OCI-M1 (cell line): ENCODE measurements at places on chromosomes 2 and 18.

DNA sequence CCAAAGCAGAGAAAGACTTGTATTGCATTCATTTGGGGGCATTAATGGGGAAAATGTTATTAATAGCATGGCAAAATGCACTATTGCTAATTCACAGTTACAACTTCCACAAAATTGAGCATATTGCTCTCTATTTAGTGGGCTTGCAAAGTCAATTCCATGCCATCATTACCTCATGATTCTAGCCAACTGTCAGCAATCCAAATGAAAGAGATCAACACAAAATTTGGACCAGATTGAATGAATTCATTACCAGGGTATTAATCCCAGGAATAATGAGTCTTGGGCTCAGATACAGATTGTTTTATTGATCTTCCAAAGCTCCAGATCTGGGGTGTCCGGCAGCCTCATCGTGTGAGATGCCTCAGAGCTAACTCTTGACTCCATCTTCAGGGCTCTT is 38.3 kb downstream of the NXPH2 start:
- no peak for DNase-seq

- DNase-seq = no peak
Measured at GRCh38 chr2:28643911-28644334, 107.7 kb upstream of the PPP1CB start.

- DNase-seq = no peak
Measured at GRCh38 chr2:197985029-197985638, 180.7 kb downstream of the PLCL1 start.

GRCh38 chr2:38446906-38447561 is 70.0 kb upstream of the ATL2 start:
- DNase-seq = peak; percentile 30

DNA sequence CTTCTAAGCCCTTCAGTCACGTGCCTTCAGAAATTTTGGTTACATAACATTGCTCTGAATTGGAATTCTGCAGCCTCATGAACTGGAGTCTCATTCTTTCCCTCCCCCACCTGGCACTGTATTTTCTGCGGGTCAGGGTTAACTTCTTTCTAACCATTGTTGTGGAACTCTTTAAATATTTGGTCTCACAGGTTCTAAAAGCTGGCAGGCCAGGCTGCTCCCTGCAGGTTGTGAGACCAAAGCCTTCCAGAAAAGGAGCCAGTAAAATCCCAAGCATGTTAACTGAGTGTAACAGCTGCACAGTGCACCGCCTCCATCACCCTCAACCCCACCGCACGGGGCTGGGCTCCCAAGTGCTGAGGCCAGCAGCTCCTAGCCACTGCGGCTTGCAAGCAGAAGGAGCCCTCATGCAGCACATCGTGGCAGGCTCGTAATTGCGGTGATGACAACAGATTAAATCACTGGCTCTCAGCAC is 174.1 kb upstream of the ALPP start:
- DNase-seq = no peak

- DNase-seq = no peak
Measured at GRCh38 chr2:78068808-78069207, 546.6 kb upstream of the LRRTM4 start.

GRCh38 chr2:147255812-147256211 is 589.0 kb upstream of the ACVR2A start:
- DNase-seq = no peak

DNA sequence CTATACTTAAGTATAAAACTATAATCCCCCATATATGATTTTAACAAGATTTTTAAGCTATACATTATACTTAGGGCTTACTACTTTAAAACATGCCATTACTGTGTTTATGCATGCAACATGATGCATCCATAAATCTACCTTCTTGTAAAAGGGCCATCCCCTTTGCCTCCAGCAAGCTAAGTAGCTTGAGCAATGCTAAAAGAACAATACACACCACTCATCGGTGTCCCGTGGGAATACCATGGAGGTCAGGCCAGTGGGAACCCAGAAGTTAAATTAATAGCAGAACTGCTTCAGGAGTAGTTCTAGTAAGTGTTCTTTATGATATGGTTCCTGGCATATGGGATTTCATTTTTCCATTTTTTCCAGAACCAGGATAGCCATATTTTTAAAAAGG is 37.8 kb downstream of the SH3RF3 start:
- DNase-seq = no peak

- DNase-seq = no peak
Measured at GRCh38 chr2:222782201-222782730, 78.6 kb upstream of the ACSL3 start.

GRCh38 chr2:158500333-158500732 is 43.6 kb downstream of the PKP4 start:
- DNase-seq = no peak

DNA sequence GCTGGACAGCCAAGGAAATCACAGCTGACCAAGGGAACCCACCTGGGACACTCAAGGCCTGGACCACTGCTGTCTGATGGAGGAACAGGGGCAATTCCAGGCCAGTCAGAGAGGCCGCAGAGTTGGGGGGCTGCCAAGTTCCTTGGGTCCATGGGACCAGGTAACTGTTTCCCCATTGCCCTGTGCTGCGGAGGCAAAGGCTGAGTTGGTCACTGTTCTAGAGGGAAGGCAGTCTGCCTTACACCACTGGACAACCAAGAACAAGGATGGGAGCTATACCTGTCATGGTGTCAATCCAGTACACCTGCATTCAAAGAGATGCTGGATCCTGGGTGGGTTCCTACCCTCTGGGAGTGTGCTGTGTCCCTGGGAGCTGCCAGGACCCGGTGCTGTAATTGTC is 9.6 kb upstream of the SP140L start:
- DNase-seq = no peak

- no peak for DNase-seq
Measured at GRCh38 chr2:56801770-56802169, 618.0 kb downstream of the CCDC85A start.

GRCh38 chr2:202442882-202443281 is 66.8 kb downstream of the BMPR2 start:
- peak; percentile 86 for DNase-seq

GRCh38 chr2:168997118-168997521 is 34.0 kb downstream of the ABCB11 start:
- peak; percentile 72 for DNase-seq

DNA sequence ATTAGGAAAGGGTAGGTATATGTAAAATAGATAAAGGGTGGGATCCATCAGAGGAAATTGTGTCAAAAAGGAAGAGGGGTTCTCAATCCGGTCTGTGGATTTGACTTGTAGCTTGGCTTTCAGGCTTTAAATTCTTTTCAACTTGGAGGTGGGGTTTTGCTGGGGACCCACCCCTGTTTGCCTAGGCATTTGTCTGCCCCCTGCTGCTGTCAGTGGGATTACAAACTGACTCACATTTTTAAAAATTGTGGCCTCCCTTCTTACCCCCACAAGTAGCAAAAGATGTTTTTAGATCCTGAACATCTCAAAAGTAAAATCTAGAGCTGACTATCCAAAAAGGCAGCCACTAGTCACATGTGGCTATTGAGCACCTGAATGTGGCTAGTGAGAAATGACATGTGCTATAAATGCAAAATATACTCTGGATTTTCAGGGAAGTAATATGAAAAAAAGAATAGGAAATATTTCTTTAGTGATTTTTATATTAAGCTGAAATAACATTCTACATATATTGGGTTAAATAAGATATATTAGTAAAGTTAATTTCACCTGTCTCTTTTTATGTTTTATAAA is 178.9 kb downstream of the GFPT1 start:
- DNase-seq = no peak

DNA sequence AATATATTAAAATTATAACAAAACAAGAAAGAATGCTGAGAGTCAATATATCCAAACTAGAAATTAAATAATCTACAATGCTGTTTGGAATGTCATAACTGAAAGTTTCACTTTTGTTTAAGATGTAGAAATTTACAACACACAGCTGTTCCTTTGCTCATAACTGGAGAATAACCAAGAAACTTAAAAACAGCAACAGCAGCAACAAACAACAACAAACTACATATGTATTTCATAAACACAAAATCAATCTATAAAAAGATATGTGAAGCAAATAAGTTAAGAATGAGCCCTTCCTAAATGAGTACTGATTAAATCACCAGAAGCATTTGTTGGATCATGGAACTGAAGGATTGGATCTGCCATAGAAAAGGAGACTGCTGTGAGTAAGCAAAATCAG is 456.5 kb upstream of the ZNF804A start:
- no peak for DNase-seq

GRCh38 chr2:230828272-230828961 is 36.3 kb upstream of the ITM2C start:
- no peak for DNase-seq

DNA sequence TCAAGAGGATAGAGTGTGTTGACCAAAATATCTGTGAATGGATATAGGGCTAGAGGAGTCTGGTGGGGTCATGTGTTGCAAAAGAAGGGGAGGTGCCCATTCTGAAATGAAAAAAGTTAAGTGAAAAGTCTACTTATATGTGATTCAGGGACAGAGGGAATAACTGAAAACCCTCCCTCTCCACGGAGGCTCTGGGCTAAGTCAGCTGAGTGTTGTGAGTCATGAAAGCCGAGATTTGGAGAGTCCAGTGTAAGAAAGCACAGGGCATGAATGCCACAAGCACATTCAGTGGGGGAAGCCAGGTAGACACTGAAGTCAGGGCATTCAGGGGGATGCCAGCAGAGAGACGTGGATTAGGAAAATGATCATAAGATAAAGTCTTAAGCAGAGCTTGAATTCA is 871.9 kb downstream of the TSN start:
- DNase-seq = no peak
